ENCODE measurements at places on chromosomes 3 and 15.
A peak's percentile ranks its signal among the peaks of the same experiment; 100 is the strongest.

DNA sequence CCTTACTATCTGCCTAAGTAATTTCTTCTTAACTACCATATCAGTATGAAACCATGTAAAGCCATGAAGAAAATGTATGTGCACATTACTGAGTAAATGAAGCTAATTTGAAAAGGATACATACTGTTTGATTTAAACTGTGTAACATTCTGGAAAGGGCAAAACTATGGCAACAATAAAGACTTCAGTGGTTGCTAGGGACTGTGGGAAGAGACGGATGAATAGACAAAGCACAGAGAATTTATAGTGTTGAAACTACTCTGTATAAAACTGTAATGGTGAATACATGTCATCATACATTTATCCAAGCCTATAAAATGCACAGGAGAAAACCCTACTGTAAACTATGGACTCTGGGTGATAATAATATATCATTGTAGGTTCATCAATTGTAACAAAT, 1103.7 kb upstream of the EPHA6 start:
- no peak for DNase-seq

DNA sequence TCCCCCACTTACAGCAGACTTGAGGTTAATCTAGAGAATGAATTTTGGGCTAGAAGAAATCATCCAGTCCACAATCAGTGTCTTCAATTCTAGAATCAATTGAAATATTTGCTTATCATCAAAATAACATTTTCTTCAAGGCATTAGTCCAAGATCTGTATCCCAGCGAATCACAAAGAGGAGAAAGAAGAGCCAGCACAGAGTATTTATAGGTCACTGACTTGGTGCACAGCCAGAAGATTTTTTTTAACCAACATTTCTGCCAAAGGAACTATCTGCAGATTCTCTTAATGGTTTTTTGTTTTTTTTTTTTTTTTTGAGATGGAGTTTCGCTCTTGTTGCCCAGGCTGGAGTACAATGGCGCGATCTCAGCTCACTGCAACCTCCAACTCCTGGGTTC, 178.2 kb downstream of the TNIK start:
- peak; percentile 54 for DNase-seq

GRCh38 chr15:100686725-100687473, 84.5 kb downstream of the ASB7 start:
- DNase-seq, result peak; percentile 60

GRCh38 chr15:60406513-60407414, 9.0 kb upstream of the ANXA2 start:
- no peak for DNase-seq

DNA sequence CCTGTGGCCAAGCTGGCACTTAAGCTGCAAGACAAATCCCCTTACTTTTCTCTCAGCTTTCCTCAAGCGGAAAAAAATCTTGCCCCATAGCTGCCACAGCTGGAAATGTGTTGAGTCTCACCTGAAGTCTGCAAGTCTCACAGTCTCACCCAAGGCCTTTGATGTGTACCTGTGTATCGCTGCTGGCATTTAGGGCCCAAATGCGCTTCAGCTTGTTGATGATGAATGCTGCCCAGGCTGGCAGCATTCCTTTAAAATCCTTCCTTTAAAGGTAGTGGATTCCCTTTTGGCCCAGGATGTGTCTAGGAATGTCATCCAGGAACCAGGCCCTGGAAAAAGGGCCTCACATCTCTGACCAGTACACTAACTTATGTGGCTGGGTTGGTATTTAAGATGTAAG, 7.0 kb downstream of the OR5K4 start:
- no peak for DNase-seq

- DNase-seq, result no peak
Observed at GRCh38 chr3:120298996-120299395, 14.0 kb upstream of the GPR156 start.
